ENCODE measurements at places on chromosomes 7 and 10.

DNA sequence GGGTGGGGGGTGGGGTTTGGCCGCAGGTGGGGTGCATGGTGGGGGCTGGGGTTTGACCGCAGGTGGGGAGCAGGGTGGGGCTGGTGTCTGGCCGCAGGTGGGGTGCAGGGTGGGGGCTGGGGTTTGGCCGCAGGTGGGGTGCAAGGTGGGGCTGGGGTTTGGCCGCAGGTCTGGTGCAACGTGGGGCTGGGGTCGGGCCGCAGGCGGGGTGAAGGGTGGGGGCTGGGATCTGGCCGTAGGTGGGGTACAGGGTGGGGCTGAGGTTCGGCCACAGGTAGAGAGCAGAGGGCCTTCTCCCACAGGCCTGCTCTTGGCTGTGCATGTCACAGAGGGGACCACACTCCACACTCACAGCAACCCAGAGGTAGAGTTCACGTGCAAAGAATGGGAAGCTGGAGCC is 586.6 kb downstream of the PTPRN2 start:
- no peak for DNase-seq

DNA sequence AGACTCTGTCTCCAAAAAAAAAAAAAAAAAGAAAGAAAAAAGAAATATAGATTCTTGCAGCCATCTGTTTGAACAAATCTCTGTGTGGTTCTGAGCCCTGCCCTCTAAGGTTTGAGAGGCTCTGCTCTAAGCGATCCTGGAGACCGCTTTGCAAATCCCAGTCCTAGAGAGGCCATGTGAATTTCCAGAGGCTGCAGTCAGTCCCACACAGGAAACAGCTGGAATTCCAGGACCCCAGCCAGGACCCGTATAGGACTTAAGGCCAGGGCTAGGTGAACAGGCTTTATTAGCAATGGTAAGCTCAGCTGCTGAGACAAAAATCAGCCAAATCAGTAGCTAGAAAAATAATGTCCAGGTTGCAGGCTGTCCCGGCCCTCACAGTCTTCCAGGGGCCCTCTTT is 154.8 kb downstream of the RPS24 start:
- no peak for DNase-seq

DNA sequence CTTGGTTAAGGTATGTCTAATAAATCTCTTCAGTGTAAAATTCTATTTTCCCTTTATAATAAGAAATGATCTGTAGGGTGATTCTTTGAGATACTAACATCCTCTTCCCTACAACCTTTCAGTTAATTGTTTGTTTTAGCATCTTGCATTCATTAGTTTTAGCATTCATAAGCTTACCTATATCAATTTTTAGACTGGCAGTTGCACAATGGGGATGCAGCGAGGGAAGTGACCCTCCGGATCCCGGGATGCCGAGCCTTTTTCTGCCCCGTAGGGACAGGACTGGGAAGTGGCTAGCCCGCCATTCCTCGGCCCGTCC is 508 bp upstream of the KIF20B start:
- no peak for DNase-seq

DNA sequence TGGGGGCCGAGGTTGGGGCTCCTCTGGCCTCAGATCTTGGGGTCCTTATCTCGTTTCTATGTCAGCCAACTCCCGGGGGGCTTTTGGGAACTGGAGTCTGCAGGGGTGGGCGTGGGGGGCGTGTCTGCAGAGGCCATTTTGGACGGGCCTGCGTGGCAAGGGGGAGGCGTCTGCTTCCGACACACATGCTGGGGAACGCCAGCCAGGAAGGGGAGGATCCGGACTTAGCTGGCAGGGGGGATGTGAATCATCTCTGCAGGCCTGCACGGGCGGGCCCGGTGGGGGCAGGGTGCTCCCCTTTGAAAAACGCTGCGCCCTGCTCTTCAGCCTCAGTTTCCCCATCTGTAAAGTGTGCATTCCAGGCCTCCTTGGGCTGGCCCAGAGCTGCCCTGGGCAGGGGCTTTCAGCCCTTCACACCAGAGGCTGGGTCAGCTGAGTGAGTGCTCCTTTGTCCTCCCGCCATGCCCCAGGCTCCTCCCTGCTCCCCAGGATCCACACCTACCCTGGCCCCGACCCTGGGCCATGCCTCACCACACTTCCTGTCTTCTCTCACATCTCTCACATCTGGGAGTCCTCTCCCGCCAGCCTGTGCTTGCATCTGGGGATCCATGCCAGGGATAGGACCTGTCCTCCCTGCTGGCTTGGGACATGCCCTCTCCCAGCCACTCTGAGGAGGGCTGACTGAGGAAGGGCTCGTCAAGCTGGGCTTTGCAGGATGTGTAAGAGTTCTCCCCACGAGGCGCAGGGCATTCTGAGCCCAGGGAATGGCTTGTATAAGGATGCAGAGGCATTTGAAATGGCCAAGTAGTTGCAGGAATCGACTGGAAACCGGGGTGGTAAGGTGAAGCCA is 172.6 kb upstream of the TNRC18 start:
- peak; percentile 84 for DNase-seq

GRCh38 chr7:71636329-71636728 is 504.4 kb downstream of the GALNT17 start:
- no peak for DNase-seq

DNA sequence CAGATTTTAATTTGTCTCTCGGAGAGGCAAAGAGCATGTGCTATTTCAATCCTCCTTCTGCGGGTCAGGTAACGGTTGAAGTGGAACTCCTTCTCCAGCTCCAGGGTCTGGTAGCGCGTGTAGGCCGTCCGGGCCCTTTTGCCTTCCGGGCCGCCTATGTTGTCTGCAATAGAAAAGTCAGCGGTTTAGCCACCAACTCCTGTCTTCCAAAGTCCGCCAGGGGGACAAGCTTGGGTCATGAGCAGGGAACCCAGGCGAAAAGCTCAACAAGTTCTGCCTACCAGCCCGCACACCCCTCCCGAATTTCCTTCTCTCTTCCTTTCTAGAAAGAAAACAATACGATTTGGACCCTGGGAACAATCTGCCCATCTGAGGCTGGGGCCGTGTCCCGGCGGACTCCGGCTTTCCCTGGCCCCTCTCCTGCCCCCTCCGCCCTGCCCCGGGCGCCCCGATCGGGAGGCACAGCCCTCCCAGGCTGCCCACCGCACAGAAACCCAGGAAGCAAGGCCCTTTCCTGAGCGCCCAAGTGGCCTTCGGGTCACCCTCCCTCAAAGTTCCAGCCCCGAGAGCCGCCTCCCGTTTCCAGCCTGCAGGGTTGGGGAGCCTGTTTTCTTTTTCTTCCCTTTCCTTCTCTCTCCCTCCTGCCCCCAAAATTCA is 1.4 kb downstream of the HOXA5 start:
- no peak for DNase-seq

DNA sequence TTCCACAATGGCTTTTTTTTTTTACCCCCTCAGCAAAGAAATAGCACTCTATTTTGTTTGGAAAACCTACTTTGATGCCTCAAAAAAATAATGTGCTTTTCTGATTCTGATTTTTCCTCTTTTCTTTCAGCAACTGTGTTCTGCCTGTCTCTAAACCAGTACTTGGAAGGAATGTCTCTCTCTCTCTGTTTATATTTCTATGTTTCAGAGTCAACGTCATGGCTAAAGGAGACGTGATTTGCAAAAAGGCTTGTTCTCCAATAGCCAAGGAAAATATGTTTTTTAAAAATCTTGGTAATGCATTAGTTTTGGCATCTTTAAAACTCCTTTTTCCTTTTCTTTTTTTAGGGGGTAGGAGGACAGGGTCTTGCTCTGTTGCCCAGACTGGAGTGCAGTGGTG is 56.0 kb upstream of the SDK1 start:
- no peak for DNase-seq

DNA sequence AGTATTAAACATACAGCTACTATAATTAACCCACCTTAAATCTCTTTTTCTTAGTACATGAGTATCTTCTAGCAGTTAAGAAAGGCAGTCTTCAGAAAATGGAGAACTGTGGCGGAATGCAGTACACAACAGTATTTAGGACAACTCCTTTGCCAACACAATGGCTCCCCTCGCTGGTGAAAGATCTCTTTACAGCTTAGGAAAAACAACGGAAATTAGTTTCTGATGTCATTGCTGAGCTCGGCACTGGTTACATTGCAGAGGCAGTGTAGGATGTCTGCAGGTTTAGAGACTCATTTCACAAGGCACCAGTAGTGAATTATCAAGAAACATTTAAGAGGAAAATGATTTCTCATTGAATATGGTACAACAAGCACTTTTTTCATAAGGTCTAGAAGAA is 43.4 kb downstream of the GLRX3 start:
- DNase-seq, result peak; percentile 7

DNA sequence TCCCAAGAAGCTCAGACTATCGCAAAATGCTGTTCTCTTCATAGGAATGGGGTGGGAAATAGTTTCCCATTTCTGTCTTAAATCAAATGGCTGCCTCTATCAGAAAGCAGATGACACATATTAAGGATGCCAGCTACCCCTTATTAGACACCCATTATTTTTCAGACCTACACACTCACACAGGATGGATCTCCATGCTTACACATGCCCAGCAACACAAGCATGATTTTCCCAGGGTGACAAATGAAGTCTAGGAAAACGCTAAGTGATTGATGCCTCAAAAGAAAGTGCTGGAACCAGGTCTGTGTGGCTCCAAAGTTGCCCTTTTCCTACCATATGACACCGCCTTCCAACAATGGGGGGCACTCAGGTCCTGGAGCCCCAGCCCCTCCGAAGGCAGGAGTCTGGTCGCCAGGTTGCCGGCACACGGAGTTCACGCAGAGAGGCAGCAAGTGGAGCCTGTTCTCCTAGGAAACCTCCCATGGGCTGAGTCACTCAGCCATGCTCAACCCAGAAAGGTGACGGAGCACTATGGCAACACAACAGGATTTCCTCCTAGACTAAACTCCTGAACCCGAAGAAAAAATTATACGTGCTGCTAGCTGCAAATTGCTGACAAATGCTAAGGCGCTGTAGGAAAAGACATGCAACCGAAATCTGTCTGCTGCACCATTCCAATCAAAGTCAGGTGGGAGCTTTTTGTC is 19.8 kb downstream of the VOPP1 start:
- no peak for DNase-seq

- no peak for DNase-seq
These were observed 2.1 kb downstream of the MACC1 start for GRCh38 chr7:20214921-20215669.

GRCh38 chr10:97184971-97185325 is 811 bp downstream of the SLIT1 start:
- DNase-seq, result no peak

DNA sequence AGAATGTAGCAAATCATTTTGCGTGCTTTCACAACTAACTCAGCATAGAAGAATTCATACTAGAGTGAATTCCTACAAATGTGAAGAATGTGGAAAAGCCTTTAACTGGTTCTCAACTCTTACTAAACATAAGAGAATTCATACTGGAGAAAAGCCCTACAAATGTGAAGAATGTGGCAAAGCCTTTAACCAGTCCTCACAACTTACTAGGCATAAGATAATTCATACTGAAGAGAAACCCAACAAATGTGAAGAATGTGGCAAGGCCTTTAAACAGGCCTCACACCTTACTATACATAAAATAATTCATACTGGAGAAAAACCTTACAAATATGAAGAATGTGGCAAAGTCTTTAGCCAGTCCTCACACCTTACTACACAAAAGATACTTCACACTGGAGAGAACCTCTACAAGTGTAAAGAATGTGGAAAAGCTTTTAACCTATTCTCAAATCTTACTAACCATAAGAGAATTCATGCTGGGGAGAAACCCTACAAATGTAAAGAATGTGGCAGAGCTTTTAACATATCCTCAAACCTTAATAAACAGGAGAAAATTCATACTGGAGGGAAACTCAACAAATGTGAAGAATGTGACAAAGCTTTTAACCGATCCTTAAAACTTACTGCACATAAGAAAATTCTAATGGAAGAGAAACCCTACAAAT is 40.8 kb downstream of the ZNF107 start:
- DNase-seq, result no peak

DNA sequence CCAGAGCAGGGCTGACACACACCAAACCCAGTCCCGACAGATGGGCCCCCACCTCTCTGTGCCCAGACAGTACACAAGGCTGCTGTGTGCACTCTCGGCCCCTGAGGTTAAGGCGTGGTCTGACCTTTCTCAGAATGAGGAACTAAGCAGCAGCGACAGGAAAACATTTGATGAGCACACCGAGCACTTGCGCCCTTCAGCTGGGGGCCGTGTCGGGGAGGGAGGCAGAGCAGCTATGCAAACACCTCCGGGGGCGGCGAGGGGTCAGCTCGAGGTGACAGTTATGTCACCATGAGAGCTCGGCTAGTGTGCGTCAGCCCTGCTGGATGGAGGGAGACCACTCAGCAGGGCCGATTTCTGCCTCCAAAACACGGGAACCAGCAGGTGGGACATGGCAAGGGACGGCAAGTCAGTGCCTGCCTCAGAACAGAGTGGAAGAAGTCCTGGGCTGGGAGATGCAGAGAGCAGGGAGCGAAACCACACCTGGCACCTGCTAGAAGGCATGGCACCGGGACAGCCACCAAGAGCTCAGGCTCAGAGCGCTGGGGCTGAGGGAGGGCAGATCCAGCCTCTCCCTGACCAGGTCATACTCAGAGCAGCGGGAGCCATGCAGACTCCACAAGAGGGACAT is 57.4 kb downstream of the CHST15 start:
- DNase-seq, result no peak

DNA sequence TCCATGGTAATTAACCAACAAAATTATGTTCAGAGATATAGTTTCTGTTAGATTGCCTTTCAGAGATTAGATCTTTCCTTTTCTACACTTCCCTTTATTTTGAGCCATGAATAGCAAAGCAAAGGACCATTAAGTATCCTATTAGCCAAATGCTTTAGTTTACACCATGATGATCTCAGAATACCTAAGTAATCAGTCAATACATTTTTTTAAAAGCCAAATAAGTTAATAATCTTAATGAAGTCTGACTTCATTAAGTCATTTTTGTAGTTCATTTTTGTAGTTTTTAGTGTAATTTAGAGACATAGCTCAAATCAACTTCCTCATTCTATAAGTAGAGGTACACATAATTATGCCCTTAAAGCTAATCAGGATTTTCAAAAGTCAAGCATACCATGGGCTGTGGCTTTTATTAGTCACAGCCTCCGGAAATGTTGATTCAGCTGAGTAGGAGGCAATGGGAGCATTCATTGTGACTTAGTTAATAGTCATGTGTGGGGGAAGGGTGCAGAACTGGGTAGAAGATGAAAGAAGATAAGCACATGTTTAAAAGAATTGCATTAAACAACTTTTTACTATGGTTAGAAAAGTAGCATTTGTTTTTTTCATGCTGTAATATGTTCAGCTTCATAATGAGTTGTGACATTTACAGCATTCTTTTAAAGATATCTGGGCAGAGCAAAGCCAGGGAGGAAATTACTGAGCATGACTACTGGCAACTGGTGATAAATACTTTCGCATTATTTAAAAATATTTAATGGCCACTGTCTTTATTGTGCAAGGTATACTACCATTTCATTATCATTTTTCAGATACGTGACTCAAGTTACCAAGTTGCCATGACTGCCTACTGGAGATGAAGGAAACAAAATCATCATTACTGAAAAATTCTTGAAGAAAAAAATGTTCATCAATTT is 57.3 kb upstream of the CCDC71L start:
- DNase-seq, result peak; percentile 97

- peak; percentile 90 for DNase-seq
These were observed 1227.6 kb downstream of the TYW1 start for GRCh38 chr7:68224041-68224741.

DNA sequence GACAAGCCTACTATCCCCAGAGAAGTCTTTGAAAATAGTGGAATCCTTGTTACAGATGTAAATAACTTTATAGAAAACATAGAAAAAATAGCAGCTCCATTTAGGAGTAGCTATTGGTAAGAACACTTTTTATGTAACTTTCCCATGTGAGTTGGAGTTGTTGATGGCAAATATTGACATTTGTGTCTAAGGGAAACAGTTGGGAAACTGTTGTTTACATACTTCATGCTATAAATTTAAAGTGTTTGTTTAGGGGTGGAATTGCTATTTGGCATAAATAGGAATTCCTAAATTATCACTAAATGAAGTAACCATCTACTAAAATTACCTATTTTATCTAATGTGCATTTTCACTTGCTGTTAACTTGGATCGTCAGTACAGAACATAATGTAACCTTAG is 50.7 kb downstream of the GDI2 start:
- DNase-seq, result no peak

Data from COLO829 (cell line).